CD14-positive monocyte (primary cell): ENCODE measurements at places on chromosomes 16 and 17. TPM values are rescaled to one million over a fixed set of nuclear protein-coding genes. Genes with fewer than 3 reads are reported as not detected.

The SSTR5 gene
- not detected for polyA plus RNA-seq

The GRIN2C gene
- polyA plus RNA-seq = not detected

The CMTM2 gene
- polyA plus RNA-seq = 39.1 TPM

The GCGR gene
- polyA plus RNA-seq = not detected in 2 replicates

The NARF gene
- polyA plus RNA-seq = 79.0 and 91.2 TPM in 2 replicates

The RDM1 gene
- not detected for polyA plus RNA-seq

The RNU2-1 gene
- polyA plus RNA-seq = not detected

The GGT6 gene
- not detected for polyA plus RNA-seq

The CACNG4 gene
- polyA plus RNA-seq = not detected

The CBFA2T3 gene
- polyA plus RNA-seq = 5.3 TPM

The UBE2I gene
- 88.8 TPM for polyA plus RNA-seq

The KRTAP2-2 gene
- polyA plus RNA-seq = not detected

The ITGB3 gene
- 1.6 TPM for polyA plus RNA-seq

The SCGB1C2 gene
- polyA plus RNA-seq = not detected

The HSPB9 gene
- polyA plus RNA-seq = not detected

The NPW gene
- not detected for polyA plus RNA-seq

The KRT36 gene
- 0.24 TPM for polyA plus RNA-seq

The DPEP2 gene
- 124 TPM for polyA plus RNA-seq

The SPAG5 gene
- polyA plus RNA-seq = not detected

The SLC5A11 gene
- 0.37 and 0.60 TPM in 2 replicates for polyA plus RNA-seq

The SDR42E1 gene
- polyA plus RNA-seq = not detected

The PDE6G gene
- polyA plus RNA-seq = 11.5 and 13.6 TPM in 2 replicates

The TMEM92 gene
- polyA plus RNA-seq = not detected

The CACNA1G gene
- not detected for polyA plus RNA-seq

The CYTH1 gene
- 80.9 TPM for polyA plus RNA-seq

The KRT20 gene
- not detected for polyA plus RNA-seq

The BRIP1 gene
- 0.01 TPM in 1 of 2 replicates, not detected in the other for polyA plus RNA-seq

The GDPD3 gene
- polyA plus RNA-seq = 8.5 and 9.6 TPM in 2 replicates

The KRTAP4-2 gene
- polyA plus RNA-seq = not detected in 2 replicates

The PCGF2 gene
- polyA plus RNA-seq = 0.60 and 1.0 TPM in 2 replicates

The GRIN2A gene
- not detected in 2 replicates for polyA plus RNA-seq

The TSPOAP1 gene
- polyA plus RNA-seq = 0.18 TPM

The KRTAP9-2 gene
- polyA plus RNA-seq = not detected

The ANTKMT gene
- 21.5 and 67.7 TPM in 2 replicates for polyA plus RNA-seq

The ACSM2A gene
- not detected in 2 replicates for polyA plus RNA-seq

The LCAT gene
- 16.0 and 16.2 TPM in 2 replicates for polyA plus RNA-seq

The NT5C3B gene
- 14.2 TPM for polyA plus RNA-seq
